Caki2 (cell line): ENCODE measurements at places on chromosomes 2 and 18.

DNA sequence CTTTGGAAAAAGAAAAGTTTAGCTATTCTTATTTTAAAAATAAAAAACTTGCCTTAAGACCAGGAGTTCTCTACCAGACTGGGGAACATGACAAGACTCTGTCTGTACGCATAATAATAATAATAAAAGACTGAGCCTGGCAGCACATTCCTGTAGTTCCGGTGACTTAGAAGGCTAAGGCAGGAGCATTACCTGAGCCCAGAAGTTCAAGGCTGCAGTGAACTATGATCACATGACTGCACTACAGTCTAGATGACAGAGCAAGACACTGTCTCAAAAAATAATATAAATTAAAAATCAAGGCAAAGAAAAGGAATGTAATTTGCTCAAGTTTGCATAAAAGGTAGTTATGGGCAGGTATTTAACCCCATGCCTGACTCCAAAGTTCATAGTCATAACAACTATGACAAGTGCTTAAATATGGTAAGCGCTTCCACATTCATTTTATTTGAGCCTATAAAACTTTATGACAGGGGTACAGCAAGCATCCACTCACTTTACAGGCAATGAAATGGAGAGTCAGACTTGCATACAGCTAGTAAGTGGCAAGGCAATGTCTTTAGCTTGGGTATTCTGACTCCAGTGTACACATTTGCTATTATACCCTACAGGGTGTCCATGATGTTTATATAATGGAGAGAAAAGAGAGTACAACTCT is 1567.8 kb upstream of the PIK3C3 start:
- no peak for DNase-seq

GRCh38 chr2:233997707-233998106 is 52.8 kb upstream of the SPP2 start:
- no peak for DNase-seq

- DNase-seq = no peak
Measured at GRCh38 chr2:177419274-177419673, 26.7 kb downstream of the AGPS start.

GRCh38 chr18:58671632-58672564 is 633 bp downstream of the MALT1 start:
- no peak for DNase-seq

DNA sequence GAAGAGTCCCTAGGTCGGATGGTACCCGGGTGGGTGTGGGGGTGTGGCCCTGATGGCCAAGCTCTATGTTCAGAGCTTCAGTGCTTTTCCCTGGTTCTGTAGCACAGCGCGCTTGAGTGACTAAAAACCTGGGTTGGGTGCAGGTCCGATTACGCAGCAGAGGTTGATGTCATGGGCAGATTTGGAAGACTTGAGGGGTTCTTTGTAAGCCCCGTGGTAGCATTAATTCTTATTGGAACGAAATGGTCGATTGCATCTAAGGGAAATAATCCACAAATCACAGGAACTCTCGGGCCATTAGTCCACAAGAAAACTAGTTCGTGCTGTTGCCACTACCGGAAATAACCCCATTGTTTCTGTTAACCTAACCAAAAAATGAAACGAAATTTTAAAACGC is 9.0 kb downstream of the HOXD8 start:
- no peak for DNase-seq

GRCh38 chr2:60172801-60173200 is 380.7 kb downstream of the BCL11A start:
- DNase-seq = no peak

GRCh38 chr2:114769110-114769509 is 326.7 kb downstream of the DPP10 start:
- DNase-seq = no peak
